ENCODE measurements at places on chromosomes 5 and 9. TPM values are rescaled to one million over a fixed set of nuclear protein-coding genes. Genes with fewer than 3 reads are reported as not detected.

GRCh38 chr9:120374239-120374638 lies 205.7 kb downstream of the CDK5RAP2 start:
- DNase-seq = no peak

GRCh38 chr5:180111273-180112002 lies 39.9 kb upstream of the RNF130 start:
- DNase-seq = no peak

CER1 gene
- not detected for total RNA-seq

ACTBL2 gene
- total RNA-seq = not detected

TRMO gene
- total RNA-seq = 10.2 TPM

Data from colonic mucosa (tissue), 4 donors.